T-helper 9 cell (primary cell): ENCODE measurements at places on chromosomes 11 and 22.

DNA sequence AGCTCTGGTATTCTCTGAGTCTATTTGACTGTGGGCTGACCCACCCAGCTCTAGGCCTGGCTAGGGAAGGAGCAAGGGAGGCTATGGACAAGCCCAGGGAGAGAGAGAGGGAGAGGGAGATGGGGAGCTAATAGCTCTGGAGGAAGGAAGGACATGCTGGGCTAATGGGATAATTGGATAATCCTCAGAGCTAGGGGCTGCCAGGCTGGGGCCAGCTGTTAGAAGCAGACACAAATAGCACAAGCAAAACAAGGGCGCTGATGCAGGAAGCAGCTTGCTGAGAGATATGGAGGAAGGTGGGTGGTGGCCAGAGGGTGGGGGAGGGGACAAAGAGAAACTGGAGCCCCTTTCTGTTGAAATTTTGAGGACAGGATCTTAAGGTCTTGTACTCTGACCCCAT, 23.2 kb downstream of the ADORA2A start:
- no peak for DNase-seq

DNA sequence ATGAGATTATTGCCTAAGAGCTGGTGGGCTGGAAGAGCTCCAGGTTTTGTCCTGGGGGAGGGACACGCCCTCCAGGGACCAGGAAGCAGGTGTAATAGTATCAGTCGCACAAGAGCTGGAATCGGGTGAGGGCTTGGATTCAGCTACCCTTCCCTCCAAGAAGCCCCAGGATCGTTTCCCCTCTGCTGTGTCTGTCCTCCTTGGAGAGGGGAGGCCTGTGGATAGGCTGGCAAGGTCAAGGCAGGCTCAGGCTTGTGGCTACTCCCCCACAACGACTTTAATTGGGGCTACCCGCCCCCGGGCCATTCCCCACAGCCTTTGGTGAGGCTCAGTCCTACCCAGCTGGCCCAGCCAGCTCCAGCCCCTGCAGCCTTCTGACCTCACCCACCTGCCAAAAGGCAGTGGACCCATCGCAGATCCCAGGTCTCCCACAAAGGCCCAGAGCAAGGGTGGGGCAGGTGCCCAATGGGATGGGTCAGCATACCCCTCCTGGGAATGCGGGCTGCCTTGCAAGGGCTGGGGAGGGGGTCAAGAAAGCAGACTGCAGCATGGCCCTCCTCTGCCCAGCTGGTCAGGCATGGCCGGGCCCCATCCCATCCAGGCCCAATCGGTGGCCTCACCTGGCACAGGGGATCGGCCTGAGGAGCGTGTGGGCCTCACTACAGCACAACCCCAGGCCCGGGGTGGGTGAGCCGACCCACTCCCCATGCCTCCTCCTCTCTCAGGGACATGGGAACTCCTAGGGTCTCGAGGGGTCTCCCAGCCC, 1.0 kb downstream of the CTSD start:
- no peak for DNase-seq

- no peak for DNase-seq
Measured at GRCh38 chr11:19924311-19924710, 211.7 kb downstream of the NAV2 start.

DNA sequence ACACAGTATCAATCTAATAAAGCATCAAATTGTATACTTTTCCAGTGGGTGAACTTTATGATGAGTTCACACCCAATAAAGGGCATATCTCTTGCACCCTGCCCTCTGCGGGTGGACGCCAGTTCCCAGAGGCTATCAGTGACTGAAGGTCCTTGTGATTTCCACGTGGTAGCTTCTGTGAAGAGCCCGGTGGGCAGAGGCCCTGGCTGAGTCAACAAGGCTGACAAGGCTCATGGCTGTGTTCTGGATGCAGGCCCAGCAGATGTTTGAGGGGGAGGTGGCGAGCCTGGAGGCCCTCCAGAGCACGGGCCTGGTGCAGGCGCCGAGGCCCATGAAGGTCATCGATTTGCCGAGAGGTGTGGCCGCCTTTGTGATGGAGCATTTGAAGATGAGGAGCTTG, 71.4 kb downstream of the PIWIL3 start:
- no peak for DNase-seq

DNA sequence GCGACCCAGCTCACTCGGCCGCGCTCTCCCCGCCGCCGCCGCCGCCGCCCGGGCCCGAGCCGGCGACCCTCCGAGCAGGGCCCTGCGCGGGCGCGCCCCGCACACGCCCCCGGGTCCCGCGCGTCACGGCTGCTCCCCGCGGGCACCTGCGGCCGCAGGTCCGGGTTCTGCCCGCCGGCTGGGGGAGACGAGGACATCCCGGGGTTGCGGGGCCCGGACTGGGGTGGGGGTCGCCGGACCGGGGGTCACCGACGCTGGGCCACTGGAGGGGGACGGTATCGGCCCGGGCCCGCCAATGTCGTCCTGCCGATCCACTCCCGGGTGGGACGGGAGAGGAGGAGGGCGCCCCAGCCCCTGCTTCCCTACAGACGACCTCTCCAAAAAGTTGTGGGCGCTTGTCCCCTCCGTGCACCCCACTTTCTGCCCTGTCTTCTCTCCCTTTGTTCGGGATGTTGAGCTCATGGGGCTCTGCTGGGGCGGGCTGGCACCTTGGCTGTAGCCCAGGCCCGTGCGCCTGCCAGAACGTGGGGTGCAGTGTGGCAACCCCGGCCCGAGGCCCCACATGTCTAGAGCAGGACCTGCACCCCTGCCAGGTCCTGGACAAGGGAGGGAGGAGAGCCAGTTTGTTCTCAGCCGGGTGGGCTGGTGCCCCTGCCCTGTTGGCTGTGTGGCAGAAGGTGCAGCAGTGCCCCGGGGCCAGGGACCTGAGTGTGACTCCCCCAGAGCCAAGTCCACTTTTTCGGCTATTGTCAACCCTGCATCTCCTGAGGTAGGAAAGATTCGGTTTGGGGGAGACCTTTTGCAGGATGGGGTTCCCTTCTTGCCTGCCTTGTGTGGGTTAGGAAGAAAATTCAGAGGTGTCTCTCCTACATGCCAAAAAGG, 40.2 kb upstream of the CELSR1 start:
- DNase-seq: no peak

GRCh38 chr11:57370251-57370650, 10.7 kb downstream of the PRG3 start:
- DNase-seq: no peak

DNA sequence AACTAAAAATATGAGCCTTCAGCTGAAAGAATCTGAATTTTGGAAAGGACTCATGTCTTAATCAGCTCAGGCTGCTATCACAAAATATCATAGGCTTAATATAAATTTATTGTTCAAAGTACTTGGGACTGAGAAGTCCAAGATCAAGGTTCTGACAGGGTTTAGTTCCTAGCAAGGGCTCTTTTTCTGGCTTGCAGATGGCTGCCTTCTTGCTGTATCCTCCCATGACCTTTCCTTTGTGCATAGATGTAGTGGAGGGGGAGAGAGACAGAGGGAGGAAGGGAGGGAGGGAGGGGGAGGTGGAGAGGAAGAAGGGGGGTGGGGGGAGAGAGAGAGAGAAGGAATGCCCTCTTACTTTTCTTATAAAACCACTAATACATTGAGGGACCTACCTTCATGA, 306.8 kb upstream of the DDI1 start:
- DNase-seq: no peak

- no peak for DNase-seq
Measured at GRCh38 chr22:49238181-49239141, 589.2 kb downstream of the BRD1 start.

DNA sequence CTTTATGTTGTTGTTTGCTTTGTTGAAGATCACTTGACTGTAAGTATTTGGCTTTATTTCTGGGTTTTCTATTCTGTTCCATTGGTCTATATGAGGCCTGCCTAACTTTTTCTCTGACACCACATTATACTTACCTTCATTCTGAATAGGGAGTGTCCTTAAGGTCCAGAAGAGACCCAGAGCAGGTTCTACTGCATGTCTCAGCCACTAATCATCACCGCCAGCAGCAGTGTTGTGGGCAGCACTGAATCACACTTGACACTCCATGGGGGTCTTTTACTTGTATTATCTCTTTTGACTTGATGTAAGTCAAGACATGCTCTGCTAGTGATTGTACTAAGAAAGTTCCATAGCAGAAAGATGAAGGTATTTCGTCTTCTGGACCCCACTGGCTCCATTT, 274.9 kb downstream of the TENM4 start:
- no peak for DNase-seq

GRCh38 chr11:804599-804964, 449 bp downstream of the PIDD1 start:
- no peak for DNase-seq

DNA sequence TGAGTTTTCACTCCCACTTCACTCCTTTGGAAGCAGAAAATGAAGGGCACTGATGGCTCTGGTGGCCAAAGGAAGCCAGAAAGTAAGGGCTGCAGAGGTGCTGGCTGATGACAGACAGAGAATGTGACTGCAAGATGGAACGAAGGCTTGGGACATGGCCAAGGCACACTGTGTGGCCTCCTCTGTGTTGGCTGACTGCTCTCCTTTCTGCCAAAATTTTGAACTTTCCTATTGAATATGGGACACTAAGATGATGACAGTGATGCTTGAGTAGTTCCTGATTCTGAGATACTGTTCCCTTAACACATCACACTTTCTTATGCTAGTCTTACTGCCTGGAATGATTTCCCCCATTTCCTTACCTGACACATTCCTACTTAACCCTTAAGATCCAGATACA, 156.4 kb downstream of the SWAP70 start:
- no peak for DNase-seq

DNA sequence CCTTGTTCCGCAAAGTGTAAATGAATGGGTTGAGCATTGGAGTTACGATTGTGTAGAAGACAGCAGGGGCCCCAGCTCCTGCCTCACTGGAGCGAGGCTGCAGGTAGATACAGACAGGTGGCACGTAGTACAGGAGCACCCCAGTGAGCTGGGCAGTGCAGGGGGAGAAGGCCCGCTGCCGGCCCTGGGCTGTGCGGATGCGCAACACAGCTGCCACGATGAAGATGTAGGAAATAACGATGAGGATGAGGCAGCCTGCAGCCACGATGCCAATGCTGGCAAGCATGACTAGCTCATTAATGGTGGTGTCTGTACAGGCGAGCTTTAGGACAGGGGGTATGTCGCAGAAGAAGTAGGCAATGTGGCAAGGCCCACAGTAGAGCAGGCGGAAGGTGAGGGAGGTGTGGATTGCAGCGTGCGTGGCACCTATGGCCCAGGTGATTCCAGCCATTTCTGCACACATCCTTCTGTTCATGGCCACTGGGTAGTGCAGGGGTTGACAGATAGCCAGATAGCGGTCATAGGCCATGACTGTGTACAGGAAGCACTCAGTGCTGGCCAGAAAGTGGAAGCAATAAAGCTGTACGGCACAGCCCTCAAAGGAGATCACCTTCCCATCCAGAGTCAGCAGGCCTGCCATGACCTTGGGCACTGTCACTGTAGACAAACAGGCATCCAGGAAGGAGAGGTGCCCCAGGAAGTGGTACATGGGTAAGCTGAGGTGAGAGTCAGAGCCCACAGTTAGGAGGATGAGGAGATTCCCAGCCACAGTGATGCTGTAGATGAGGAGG, 616 bp downstream of the OR10S1 start:
- DNase-seq: no peak

DNA sequence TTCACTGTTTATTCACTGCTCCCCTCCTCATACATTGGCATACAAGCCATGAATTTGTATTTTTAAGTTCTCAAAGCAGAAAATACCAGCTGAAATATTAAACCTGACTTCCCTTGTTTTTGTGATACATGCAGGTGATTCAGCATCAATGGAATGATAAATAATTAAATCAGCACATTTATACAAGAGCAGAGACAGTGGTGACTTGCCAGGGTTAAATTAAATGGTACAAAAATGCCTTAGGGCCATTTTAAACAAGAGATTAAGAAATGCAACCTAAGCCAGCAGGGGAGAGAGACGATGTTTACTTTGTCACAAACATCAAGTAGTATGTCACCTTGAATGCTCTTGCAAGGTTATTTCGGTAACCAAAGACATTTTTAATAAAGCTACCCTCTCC, 95.9 kb upstream of the DDI1 start:
- DNase-seq: no peak

- DNase-seq: no peak
Measured at GRCh38 chr11:63939397-63939891, 642 bp downstream of the NAA40 start.

DNA sequence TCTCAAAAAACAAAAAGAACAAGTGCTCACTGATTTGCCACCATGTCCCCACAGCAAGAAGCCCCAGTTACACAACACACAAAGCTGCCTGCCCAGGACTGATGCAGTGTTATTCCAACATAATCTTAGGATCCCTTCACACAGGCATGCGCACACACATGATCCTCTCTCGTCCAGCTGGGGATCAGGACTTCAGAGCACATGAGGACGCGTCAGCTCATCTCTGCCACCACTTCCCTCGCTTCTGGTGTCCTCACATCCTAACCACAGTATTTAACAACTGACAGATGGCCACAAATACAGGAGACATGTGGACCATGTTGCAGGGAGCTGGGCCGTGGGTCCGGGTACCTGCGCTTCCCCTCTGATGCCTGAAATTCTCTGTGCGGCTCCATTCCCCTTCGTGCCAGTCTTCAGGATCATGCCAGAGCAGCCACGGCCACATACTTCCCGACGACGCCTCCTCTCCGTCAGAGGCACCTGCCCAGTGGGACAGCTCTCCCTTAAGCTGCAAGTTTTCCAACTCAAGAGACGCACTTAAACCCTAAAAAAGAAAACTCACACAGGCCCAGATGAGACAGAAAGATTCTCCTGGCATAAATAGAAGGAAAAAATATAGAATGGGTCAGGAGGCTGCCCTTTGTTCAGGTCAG, 68.3 kb downstream of the PACSIN2 start:
- DNase-seq: no peak
